ENCODE measurements at places on chromosomes 2 and 18.

DNA sequence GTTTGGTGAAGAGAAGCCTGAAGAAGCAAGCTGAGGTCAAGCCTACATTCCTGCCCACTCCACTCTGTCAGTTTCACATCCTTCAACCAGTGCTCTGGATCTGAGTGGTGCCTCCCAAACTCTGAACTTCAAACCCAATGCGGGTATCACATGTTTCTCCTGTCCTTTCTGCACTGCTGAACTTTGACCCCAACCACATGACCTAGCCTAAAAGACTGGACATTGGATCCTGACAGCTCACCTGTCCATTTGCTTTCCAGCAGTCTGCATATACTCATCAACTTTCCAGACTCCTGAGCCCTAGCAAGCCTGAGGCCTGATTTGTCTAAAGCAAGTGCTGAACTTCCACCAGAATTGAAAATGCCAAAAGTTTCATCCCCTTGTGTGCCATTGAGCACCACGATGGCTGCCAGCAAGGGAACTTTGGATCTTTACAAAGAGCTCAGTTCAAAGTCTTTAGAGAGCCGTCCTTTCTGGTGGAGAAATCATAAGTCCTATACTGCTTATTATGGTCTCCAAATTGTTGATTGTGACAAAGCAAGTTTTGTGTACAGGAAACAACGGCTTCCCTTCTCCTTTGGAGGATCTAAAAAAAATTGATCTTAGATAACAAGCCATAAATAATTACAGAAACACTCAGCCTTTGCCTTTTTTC is 37.6 kb upstream of the ITGA6 start:
- DNase-seq: no peak

DNA sequence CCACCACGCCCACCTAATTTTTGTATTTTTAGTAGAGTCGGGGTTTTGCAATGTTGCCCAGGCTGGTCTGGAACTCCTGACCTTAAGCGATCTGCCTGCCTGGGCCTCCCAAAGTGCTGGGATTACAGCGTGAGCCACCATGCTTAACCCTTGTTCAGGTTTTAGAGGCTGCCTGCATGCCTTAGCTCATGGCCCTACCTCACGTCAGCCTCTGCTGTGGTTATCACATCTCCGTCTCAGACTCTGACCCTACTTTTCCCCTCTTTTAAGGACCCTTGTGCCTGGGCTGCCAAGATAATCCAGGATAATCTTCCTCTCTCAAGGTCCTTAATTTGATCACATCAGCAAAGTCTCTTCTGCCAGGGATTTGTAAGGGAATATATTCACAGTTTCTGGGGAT is 98.2 kb upstream of the PMAIP1 start:
- DNase-seq: no peak

DNA sequence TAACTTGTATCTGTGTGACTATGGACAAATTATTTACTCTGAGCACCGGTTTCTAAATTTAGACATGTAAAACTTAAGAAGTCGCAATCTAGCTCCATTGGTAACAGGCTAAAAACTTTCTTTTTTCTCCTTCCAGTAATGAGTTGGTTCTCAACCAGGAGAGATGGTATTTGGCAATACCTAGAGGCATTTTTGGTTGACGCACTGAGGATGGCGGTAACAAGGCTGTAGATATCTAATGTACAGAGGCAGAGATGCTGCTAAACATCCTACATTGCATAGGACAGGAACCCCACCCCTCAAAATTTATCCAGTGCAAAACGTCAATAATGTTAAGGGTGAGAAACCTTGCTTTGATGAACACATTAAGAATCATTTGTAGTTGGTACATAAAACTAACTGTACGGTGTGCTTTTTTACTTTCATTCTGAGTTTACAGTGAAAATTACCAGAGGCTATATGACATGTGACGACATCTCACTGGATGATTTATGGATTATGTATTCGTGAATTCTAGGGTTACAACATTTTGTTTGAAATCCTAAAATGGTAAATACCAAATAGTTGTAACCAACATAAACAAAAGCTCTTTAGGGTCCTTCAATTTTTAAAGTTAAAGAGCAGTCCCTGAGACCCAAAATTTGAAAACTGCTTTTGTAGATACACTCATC is 91.3 kb downstream of the TLK1 start:
- no peak for DNase-seq

DNA sequence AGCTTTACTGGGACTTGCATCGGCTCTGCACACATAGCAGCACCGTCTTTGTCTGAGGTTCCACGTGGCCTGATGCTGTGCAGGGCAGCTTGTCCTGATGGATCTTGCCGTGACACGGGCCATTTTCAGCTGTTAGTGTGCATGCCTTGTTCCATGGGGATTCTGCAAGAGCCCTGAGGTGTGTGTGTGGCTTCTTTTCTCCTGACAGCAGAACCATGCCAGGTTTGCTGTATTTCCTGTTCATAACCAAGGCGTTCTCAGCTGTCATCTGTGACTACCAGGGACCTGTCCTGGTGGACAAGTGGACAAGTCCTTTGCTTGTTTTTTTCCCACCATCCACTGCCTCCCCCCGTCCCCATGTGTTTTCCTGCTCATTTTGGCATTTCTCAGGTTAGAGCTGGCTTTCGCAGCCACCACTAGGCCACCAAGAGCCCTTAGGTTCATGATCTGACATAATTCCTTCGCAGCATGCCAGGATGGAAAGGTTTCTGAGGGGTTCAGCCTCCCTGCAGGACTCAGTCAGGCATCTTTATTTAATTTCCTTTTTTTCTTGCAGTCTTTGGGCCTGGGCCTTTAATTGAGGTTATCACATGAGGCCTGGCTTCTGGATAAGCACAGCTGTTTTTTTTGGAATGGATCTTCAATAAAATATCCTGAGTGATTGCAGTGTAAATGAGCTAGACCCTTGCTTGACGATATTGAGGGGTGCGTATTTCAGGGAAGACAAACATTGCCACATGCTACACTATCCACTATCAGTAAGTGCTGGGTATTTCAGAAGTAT is 139.4 kb downstream of the NCK2 start:
- no peak for DNase-seq

GRCh38 chr18:50879302-50880118 is 592 bp downstream of the ME2 start:
- DNase-seq: peak; percentile 68

GRCh38 chr18:24817587-24818371 is 357.3 kb downstream of the HRH4 start:
- DNase-seq: no peak

- no peak for DNase-seq
These were observed 13.4 kb downstream of the DOK1 start for GRCh38 chr2:74567881-74568280.

DNA sequence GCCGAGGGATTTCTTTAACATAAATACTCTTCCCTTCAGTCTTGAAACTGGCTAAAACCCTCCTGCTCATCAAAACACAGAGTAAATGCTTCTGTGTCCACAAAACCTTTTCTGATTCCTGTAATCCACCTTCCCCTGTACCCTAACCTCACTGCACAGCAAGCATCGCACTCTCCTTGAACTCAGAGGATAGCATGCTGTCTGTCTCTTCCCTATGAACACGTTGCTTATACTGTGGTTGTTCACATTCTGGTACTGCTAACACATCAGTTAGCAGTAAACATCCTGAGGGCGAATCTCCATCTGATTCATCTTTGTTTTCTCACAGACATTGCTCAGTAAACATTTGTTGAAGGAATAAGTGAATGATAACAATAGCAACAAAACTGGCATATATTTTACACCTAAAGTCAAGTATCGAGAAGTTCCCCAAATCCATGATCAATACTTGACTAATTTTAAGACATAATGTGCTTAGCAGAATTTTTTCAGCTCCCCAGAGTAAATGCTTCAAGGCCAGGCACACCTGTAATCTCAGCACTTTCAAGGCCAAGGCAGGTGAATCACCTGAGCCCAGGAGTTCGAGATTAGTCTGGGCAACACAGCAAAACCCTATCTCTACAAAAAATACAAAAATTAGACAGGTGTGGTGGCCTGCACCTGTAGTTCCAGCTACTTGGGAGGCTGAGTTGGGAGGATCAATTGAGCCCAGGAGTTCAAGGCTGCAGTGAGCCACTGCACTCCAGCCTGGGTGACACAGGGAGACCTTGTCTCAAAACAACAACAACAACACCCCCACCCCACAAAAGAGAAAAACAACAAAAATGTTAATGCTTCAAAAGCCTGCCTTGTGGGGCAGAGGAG is 45.6 kb upstream of the LPIN2 start:
- no peak for DNase-seq

DNA sequence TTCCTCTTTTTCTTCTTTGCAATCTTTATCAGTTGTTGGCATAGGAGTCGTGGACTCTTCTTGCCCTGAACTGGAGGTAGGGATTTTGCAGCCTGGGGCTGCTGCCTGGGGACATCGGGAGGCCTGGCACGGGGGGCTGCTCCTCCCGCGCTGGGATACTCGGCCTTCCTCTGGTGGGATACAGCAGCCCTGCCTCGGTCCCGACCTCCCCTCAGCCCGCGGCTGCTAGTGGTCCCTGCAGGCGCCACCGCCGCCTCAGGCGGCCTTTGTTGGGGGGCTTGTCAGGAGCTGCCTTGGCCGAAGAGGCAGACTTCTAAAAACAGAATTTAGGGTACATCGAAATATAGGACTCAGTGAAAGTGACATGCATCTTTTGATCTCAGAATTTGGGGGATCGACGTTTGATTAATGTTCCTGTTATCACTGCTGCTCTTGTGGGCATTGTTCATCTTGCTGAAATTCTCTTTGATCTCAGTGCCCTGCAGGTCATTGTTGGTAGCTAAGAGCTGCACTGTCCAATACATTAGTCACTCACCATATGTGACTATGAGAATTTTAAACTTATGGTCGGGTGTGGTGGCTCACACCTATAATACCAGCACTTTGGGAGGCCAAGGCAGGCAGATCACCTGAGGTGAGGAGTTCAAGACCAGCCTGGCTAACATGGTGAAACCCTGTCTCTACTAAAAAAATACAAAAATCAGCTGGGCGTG is 16.3 kb downstream of the POLR2D start:
- no peak for DNase-seq

GRCh38 chr2:108806371-108807113 is 20.0 kb downstream of the CCDC138 start:
- DNase-seq: no peak

DNA sequence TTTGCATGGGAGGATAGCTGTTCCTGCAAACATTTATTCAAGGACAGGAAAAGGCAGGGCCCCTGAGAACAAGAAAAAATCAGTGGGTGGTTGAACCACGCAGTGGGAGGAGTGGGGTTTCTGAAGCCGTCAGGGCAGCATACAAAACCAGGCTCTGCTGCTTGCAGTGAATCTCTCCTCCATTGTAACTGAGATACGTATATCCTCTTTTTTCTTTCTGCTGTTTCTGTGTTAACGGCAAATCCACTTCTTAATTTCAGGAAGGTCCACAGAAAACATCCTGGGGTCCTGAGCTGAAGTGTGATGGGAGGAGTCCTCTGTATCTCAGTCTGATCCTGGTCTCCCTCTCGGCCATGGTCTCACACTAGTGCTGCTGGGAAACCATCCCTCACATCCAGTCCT is 27.2 kb upstream of the KCNF1 start:
- no peak for DNase-seq

- no peak for DNase-seq
These were observed 265.5 kb downstream of the CYRIA start for GRCh38 chr2:16400127-16400623.

DNA sequence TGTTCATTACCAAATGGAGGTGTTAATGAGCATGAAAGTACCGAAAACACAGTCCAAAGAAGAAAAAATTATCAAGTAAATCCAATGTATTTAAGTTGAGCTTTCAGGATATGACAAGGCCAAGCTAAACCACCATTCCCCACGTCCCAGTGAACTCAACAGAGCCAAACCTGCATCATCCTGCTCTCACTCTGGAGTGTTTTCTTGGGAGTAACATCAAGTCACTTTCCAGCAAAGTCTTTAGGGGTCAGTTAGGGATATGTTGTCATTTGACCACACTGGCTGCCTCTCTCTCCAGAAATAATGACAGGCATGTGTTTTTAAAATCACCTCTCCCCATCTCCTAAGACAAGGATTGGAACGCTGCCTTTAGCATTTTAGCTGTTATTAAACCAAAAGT is 140.5 kb downstream of the SRBD1 start:
- DNase-seq: no peak

DNA sequence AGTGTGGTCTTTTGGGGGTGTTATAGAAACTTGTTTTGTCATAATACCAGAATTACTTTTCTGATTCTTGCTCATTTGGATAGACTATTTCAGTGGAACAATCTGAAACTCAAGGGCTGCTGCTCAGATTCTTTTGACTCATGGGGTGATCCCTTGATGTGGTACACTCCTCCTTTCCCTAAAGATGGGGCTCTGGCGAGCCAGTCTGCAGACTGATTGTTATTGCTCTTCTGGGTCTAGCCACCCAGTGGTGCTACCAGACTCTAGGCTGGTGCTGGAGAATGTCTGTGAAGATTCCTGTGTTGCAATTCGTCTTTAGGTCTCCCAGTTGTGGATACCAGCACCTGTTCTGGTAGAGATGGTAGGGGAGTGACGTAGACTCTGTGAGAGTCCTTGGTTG is 4.2 kb upstream of the MARS2 start:
- DNase-seq: no peak

DNA sequence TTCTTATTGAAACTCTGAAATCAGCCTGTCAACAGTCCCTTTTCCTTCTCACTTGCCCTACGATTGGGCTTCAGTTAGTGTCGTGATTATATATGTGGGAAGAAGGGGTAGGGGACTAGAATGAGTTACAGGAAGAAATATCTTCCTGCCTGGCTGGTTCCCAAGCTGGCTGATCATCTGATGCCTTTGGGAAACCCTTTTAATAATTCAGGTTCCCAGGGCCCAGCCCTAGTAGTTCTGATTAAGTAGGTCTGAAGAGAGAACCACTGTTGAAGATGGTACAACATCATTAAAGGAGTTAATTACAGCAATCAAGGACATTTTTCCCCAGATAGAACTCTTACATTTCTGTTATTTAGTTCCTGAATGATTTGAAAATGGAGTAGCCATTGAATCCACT is 110.1 kb upstream of the EML6 start:
- no peak for DNase-seq

- no peak for DNase-seq
These were observed 17.7 kb downstream of the MPP4 start for GRCh38 chr2:201680743-201681142.

GRCh38 chr2:60528281-60529020 is 25.0 kb downstream of the BCL11A start:
- DNase-seq: no peak

DNA sequence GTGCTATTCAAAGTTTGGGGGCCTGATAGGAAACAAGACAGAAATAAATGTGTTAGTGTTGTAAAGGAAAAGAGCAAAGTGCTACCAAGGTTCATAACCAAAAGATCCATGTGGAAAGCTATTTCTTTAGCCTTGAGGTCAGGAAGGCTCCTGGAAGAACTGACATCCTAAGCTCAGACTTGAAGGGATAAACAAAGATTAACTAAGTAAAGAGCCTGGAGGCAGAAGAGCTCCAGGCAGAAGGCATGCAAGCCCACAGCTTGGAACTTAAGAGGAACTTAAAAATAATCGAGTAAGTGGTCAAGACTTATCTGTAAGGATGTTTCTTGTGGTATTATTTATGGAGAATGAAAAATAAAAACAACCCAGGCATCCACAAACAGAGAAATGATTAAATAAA is 245.0 kb upstream of the MGAT5 start:
- DNase-seq: no peak

- DNase-seq: no peak
These were observed 138.1 kb downstream of the PTGR3 start for GRCh38 chr18:75070625-75071483.

Data from C1 segment of cervical spinal cord (tissue), 14 donors.